Activated CD8-positive, alpha-beta memory T cell treated with anti-CD3 and anti-CD28 coated beads for 24 hours (primary cell): ENCODE measurements at places on chromosomes 3 and 15.

DNA sequence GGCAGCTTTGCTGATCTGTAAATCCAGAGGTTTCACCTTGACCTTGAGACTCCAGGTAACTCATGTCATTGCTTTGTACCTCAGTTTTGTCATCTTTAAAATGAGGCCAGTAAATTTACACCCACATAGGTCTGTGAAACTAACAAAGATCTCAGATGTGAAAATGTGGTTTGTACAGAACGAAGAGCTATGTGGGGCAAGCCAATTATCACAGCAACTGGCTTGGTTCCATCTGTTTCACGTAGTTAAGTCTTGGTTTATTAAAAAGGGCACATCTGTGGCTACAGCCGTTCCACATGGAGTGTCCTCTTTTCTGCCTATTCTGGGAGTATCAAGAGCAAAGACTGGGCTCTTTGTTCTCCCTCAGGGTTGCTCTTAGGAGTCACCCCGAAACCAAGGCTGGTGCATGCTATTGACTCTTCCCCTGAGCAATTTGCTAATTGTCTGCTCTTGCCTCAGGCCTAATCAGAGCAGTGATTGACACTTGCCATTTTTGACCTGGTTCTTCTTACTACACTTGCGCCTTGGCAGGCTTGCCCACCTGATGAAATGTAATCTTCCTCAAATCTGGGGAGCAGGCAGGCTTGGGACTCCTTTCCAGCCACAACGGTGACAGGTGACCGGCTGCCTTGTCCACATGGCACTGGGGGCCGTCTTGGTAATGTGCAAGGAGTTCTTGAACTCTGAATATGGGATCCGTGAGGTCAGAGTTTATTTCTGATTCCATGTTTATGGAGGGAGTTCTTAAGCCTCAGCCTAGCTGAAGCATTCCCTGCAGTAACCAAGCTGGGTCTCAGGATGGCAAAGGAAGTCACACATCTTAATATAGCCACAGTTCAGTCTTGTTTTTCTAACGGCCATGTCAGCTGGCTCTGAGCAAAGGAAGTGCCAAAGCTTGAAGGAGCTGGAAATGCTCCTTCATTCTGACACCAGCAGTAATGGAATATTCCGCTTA is 40.1 kb downstream of the EAF1 start:
- no peak for DNase-seq

GRCh38 chr3:33592999-33593398 is 125.1 kb downstream of the CLASP2 start:
- no peak for DNase-seq

DNA sequence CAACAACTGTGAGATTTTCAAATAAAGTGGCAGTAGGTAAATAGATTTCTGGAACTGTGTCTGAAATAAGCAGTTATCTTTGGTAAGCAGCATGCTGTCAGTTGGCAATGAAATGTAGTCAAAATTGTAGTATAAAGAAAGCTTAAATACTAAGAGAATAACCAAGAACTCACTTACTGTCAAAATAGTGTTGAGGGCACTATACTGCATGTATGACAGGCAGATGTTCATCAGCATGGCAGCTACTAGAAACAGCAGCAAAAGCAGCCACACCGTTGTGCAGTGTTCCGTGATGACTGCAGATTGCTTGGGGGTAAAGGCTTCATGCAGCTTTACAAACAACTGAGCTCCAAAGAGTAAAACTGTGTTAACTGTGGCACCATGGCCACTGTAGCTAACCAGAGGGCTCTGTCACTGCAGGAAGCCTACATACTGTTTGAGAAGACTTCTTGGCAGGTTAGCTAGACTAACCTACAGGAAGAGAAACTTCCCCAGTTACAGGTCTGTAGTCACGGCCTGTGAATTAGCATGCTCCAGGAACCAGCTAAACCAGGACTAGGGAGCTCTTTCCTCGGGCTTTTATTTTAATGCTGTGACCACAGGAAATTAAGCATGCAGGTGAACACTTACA is 459.7 kb downstream of the TBL1XR1 start:
- no peak for DNase-seq

GRCh38 chr3:59816312-59816711 is 766.5 kb upstream of the CFAP20DC start:
- DNase-seq: no peak

DNA sequence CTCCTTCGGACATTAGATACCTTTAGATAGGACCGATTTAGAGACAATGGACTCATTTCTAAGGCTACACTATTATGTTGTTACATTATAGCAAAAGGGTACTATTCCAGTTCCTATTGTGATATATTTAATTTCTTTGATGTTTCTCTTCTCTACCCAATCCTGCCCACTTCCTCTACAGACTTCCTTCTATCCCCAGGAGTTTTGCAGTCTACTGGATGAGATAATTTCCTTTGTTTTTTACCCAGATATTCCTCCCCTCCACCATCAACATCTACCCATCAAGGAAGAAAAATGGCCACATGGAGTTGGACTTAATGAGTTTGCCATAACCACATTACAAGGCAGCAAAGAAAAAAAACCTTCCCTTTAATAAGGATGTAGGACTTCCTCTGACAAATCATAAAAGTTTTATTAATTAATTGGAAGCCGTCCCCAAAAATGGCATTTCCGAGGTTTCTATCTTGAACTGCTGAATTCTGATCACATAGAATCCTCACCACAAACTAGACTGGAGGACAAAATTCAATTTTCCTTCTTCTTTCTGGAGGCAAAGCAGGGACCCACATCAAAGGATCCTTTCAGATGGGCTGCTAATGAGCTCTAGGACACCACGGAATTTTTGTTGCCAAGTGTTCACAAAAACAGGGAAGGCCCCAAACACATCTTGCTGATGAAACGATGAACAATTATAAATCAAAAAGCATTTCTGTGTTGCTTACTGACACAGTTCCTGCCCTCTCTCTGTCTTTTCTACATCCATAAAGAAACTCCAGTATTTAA is 33.4 kb downstream of the FRMD4B start:
- no peak for DNase-seq

- DNase-seq: peak; percentile 60
These were observed 400.8 kb upstream of the PROK2 start for GRCh38 chr3:72185549-72186399.

DNA sequence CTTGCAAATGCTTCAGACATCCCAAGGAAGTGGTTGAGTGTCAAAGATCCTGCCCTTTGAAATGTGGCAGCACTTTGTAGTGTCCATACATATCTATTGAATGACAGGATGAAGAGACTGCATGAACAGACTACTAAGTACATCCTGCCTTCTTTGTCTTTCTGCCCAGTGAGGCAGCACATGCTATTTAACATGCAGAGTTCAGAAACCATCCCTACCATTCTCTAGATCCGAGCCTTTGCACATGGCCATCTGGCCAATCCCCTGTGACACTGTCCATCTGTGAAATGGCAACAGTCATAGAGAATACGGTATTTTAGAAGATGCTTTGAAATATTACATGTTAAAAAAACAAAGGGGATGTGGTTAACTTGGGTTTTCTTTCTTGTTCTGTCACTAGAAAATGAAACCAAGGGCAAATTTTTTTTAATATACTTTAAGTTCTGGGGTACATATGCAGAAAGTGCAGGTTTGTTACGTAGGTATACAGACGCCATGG is 519.6 kb downstream of the NTRK3 start:
- no peak for DNase-seq

DNA sequence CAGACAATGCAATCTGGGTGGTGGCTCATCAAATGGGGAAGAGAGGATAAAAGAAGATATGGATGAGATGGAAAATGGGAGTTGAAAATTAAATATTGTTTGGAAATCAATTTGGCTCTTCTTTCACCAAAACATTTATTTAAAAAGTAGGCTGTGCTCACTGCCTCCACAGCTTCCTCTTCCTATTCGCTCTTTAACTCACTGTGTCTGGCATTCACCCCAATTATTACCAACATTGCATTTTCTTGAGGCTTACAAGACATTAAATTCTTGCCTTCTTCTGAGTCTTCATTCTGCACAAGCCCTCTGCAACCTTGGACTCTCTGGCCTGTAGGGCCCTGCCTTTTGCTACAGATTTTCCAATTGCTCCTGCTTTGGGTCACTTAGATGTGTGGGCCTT is 52.9 kb upstream of the TSPAN3 start:
- DNase-seq: no peak

DNA sequence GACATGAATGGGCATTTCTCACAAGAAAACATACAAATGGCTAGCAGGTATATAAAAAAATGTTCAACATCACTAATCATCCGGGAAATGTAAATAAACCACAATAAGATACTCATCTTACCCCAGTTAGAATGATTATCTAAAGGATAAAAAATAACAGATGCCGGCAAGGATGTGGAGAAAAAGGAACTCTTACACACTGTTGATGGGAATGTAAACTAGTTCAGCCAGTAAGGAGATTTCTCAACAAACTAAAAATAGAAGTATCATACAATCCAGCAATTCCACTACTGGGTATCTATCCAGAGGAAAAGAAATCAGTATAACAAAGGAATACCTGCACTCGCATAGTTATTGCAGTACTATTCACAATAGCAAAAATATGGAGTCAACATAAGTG is 124.2 kb downstream of the SATB1 start:
- no peak for DNase-seq

DNA sequence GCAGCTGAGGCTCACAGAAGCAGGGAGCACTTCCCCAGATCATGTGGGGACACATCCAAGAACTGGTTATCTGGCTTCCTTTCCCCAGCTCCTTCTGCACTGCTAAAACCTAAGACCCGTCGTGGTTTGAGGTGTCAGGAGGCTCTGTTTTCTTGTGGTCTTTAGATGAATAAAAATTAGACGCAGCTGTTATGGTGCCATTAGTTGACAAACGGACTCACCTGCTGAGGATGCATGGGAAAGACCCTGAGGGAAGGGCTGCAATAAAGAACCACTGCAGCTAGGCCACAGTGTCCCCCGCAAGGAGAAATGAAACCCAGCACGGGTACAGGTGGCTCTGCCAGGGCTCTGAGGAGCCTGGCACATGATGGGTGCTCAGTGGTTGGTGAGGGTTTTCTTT is 99.4 kb downstream of the IQSEC1 start:
- no peak for DNase-seq

- no peak for DNase-seq
These were observed 4.5 kb downstream of the MELTF start for GRCh38 chr3:197024881-197025735.

DNA sequence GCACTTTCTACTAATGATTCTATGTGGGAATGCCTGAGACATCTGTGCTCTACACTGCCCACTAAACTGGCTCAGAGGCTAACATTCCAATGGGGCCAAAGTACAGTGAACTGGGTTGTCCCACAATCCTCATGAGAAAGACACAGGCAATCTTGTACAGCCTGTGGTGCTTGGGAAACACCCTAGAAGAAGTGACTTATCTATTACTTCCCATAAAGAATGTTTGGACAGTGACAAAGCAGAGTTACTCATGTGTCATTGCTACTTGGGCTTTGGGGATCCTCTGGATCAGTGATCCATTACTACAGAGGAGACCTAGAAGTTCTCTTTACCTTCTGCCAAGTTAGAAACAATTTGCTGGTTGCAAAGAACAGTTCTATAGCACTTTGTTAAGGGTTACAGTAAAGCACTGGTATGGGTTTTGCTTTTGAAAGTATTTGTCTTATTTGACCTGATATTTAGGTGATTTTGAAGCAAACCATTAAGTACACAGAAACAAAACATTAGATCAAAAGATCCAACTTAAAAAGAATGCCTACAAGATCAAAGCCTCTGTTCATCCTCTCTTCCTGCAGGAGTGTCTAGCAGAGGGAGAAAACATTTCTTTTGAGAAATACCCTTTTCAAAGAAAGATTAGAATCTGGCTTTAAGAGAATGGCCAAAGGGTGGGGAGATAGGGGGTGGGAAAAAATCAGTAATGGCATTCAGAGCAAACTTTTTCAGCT is 75.8 kb downstream of the CTNNB1 start:
- no peak for DNase-seq

- no peak for DNase-seq
These were observed 28.6 kb downstream of the STARD9 start for GRCh38 chr15:42603978-42604377.

DNA sequence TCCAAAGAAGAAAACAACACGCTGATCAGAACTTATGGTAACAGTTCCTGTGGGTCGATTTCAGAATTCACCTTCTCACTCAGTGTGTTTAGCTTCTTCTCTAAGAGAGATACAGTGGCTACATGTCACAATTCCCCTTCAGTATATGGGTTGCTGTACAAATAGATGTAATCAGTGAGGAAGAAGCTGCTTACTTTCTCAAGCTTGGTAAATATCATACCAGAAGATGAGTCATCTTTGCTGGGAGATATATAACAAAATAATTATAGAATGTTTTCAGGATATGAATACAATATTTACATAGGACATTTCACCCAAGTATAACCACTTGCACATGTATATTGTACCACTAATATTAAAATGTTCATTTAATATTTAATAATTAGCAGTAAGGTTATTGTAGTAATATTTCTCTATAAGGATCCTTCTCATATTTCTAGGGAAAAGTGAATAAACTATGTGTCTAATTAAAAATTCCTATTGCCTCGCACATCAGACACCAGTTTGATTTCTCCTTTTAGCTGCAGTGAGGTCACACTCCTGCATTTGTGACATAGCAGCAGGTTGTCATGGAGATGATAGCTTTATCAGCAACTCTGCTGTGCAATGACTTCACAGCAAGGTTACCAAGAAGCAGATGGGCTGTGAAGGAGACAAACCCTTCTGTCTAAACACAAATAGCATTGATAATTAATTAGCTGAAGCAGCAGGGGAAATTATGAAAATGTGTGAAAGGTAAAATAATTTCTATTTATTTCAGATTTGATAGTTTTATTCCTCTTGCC is 211.4 kb downstream of the TUSC7 start:
- DNase-seq: no peak

GRCh38 chr3:170480111-170480510 is 61.4 kb downstream of the CLDN11 start:
- no peak for DNase-seq

GRCh38 chr15:91183596-91183995 is 83.5 kb downstream of the SV2B start:
- no peak for DNase-seq

- no peak for DNase-seq
These were observed 143.1 kb upstream of the LINGO1 start for GRCh38 chr15:77775837-77776236.

GRCh38 chr3:128425846-128426127 is 40.9 kb downstream of the DNAJB8 start:
- DNase-seq: no peak

- DNase-seq: peak; percentile 67
These were observed at the start of gene SLC12A8 for GRCh38 chr3:125212509-125213363. SLC12A8 (minus strand) TSS chr3:125212748; CDS start chr3:125211349, 1,399 bp downstream.

GRCh38 chr3:66625505-66626216 is 124.8 kb upstream of the LRIG1 start:
- DNase-seq: no peak

DNA sequence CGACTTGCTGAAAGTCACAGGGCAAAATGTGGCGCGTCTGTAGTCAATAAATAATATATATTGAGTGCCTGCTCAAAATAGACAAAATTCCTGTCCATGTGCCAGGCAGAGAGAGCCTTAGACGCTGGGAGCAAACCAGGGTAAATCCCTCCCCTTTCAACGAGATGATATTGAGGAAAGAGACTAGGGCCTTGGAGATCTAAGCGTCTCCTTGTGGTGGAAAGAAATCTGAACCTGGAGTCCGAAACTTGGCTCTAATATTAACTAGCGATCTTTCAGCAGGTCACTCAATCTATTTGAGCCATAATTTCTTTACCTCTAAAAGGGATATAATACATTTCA is 348 bp upstream of the DPP8 start:
- DNase-seq: no peak
